Kasumi-1 (cell line): ENCODE measurements at places on chromosomes 2 and 18.

GRCh38 chr2:103823847-103824246 lies 1030.1 kb upstream of the POU3F3 start:
- no peak for DNase-seq

DNA sequence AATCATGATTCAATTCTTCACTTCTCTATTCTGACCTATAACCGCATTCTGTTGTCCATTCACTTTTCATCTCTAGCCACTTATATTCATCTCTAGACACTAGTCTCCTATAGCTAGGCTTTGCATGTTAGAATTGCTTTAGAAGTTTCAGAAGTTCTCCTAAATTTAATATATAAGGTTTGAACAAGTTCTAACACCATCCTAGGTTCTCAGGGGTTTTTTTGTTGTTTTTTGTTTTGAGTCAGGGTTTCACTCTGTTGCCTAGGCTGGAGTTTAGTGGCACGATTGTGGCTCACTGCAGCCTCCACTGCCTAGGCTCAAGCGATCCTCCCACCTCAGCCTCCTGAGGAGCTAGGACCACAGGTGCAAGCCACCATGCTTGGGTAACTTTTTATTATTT lies 19.9 kb downstream of the WDSUB1 start:
- no peak for DNase-seq

- DNase-seq, result no peak
These were observed 46.9 kb upstream of the KCNH7 start for GRCh38 chr2:162885281-162886070.

DNA sequence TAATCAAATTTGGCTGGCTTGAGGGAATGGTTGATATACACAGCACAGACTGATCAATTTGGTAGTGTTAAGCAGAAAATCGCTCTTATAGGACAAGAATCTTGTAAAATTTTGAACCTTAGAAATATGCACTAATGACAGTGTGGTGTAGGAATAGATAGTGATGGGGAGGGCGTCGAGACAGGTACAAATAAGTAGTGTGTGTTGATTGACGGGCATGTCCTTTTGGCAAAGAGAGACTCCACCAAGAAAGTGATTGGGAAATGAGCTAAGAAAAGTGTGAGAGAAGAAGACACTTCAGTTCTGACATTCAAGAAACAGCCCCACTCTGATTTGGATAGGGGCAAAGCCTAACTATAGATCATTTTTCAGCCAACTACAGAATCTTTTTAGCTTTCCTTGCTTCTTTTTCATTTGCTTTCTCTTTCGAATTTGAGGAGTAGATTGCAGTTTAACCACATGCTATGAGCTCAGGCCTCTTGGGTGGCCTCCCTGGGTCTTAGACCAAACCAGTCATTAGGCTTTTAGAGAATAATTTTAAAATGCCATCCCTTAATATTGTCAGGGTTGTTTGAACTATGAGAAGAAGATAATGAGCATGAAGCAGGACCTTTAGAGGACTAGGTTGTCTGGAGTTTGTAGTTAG lies 127.1 kb downstream of the CERS6 start:
- DNase-seq, result no peak

GRCh38 chr2:82320296-82320695 lies 2015.7 kb upstream of the LRRTM1 start:
- no peak for DNase-seq

DNA sequence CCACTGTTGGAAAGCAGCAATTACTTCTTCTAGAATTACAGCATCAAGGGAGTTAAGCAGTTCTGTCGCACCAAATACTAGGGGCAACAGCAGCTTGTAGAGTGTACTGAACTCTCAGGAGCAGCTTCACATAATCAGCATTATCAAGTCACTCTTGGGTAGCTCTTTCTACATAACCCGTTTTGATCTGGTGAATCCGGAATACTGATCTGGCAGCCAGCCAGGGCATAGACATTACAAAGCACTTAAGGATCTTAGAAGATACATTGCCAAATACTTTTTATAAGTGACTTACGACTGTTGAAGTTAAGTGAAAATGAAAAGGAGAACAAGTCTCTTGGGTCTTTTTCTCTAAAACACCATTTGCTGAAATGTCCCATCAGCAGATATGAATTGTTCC lies 73.2 kb upstream of the NETO1 start:
- DNase-seq, result no peak

GRCh38 chr18:3332376-3332775 lies 70.4 kb downstream of the MYL12B start:
- no peak for DNase-seq

- no peak for DNase-seq
These were observed 99.6 kb upstream of the TNP1 start for GRCh38 chr2:216959433-216959832.

DNA sequence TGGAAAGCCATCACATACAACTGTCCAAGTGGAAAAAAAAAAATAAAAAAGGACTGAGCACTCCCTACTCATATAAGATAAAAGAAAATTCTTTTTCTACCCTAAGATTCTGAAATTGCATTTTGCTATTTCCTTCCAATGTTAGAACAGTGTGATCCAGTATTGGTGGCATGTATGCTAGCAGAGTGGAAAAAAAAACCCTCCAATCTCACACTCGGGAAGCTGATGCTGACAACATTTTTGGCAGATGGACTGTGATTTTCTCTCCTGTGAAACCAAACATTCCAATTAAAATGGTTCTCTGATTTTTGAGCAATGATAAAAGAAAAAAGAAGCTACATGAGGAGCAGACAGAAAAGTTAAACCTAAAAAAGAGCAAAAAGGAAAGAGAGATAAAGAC lies 419.8 kb downstream of the DPP10 start:
- DNase-seq, result no peak

GRCh38 chr2:101231937-101232730 lies 20.6 kb upstream of the CNOT11 start:
- no peak for DNase-seq

- no peak for DNase-seq
These were observed 106.9 kb downstream of the GFPT1 start for GRCh38 chr2:69279931-69280681.

GRCh38 chr18:52451851-52452250 lies 111.9 kb downstream of the DCC start:
- DNase-seq, result no peak

- DNase-seq, result no peak
These were observed 139.8 kb downstream of the LTBP1 start for GRCh38 chr2:33086400-33087015.

DNA sequence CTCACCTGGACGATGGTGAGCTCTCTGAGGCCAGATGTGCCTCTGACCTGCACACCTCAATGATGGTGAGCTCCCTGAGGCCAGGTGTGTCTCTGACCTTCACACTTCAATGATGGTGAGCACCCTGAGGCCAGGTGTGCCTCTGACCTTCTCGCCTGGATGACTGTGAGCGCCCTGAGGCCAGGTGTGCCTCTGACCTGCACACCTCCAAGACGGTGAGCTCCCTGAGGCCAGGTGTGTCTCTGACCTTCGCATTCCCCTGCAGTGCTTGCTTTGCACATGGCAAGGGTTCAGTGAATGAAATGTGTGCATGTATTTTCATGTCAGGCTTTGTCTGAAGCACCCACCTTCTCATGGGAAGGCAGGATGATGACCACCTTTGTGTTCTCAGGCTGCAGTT lies 95.5 kb downstream of the PTGR3 start:
- no peak for DNase-seq

DNA sequence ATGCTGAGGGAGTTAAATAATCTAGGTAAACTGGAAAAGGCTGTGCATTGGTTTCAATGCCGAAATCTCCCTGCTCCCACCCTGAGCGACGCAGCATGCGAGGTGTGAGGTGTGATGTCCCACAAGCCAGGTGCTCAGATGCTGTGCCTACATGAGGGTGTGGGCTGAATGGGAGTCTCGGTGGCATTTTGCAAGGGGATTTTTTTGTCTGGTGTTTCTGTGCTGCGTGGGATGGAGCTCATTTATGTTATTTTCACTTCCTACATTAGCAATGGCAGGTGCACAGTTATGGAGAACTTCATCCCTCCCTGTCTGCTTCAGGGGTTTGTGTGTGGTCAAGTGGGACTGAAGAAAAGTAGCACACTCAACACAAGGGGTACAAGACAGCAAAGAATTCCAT lies 110.2 kb upstream of the CCDC68 start:
- no peak for DNase-seq

- no peak for DNase-seq
These were observed 87.5 kb upstream of the RASGRP3 start for GRCh38 chr2:33388996-33389395.

DNA sequence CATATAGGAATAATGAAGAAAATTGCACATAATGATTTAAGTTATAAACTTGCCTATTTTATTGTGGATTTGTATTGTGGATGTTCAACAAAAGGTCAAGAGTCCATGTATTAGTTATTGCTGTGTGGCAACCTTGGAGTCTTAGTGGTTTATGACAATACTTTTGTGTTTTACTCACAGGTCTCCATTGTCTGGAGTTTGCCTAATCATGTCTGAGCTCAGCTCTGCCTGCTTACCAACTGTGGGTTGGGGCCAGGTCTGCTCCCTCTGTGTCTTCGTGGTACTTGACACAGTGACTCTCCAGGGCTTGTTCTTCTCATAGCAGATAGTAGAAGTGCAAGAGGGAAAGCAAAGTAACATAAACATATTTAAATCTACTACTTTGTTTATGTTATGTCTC lies 382.5 kb downstream of the CBLN2 start:
- DNase-seq, result no peak

DNA sequence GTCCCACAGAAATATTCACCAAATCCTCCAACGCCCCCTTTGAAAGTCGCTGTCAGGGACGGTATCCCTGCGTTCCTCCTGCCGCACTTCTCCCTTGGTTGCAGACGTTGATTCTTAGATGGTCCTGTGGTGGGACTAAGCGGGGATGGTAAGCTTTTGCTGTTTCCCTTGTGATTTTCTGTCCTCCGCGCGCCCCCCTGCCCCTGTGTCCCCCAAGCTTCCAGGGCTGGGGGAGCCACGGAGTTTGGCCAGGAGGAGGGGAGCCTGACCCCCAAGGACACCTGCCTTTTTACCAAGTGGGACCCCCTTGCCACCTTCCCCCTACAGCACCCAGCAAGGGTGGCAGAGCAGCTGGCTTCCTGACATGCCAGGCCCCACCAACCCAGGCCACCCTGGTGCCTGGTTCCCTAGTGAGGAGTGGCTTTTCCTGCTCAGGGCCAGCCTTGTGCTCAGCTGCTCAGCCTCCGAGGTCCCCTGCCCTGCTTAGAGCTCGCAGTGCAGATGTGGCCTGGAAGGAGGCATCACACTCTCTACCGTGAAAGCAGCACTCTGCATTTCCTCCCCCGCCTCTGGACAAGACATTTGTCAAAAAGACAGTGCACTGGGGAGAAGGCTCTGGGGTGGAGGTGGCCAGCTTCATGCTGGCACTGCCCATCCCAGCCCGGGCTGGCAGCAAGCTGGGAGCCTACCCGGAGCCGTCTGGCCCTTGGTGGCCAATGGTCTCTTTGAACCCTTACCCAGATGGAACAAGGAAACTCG lies 49.4 kb downstream of the TWIST2 start:
- DNase-seq, result no peak

DNA sequence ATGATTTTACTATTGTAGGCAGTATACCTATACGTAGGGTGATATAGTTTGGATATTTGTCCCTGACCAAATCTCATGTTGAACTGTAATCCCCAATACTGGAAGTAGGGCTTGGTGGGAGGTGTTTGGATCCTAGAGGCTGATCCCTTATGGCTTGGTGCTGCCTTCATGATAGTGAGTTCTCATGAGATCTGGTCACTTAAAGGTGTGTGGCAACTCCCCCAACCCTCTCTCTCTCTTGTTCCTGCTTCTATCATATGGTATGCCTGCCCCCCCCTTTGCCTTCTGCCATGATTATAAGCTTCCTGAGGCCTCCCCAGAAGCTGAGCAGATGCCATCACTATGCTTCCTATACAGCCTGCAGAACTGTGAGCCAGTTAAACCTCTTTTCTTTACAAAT lies 1.7 kb upstream of the SERPINB10 start:
- DNase-seq, result no peak

DNA sequence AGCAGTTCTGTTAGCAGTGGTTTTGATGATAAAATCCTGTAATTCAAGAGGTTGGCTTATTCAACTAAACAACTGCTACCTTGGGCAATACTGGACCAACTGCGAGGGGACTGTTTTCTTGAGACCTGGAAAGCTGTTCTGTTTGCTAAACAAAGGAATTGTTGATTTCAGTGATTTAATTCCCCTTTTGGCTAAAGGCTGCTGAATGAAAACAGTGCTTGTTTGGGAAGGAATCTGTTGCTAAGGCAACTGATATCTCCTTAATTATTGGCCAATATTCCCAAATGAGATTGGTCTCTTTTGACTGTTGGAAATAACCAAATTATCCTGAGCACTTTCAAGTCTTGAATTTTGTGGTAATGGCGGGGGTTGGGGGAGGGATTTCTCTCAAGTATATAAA lies 136.8 kb downstream of the CAMKMT start:
- no peak for DNase-seq

DNA sequence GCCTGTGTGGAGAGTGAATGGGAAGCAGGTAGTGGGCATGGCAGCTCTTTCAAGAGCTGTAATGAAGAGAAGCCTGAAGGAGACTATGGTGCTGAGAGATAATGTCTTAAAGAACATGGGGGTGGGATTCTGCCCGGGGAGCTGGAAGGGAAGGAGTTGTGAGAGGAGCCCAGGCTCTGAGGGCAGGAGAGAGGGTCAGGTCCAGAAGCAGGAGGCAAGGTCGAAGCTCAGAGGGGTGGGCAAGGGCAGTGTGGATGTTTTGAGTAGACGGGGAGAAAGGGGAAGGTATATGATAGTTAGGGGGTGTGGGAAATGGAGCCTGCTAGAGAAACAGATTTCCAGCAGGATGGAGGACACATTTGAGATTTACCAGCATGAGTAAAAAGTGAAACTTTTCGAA lies 2.1 kb downstream of the CAPN10 start:
- DNase-seq, result no peak

- peak; percentile 10 for DNase-seq
These were observed 357.3 kb upstream of the SLC8A1 start for GRCh38 chr2:40809156-40809555.

DNA sequence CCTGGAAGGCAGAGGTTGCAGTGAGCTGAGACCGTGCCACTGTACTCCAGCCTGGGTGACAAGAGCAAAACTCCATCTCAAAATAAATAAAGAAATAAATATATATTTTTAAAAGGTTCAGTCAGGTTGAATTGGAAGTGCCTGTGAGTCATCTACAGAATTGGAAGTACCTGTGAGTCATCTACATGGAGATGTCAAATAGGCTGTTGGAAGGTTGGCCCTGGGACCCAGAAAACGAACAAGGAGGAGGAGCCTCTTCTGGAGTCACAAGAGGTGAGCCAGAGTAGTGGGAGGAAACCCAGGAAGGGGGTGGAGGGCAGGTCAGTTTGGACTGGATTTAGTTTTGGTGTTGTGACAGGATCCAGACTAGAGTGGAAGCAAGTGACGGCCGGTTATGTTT lies 15.2 kb upstream of the SCYGR1 start:
- no peak for DNase-seq

GRCh38 chr18:39347701-39348100 lies 1782.1 kb upstream of the CELF4 start:
- DNase-seq, result no peak

GRCh38 chr2:27442920-27443282 lies 720 bp downstream of the KRTCAP3 start:
- no peak for DNase-seq

- DNase-seq, result no peak
These were observed 1263.4 kb downstream of the DSC3 start for GRCh38 chr18:29779096-29779495.

GRCh38 chr18:44134447-44134846 lies 546.2 kb upstream of the SETBP1 start:
- DNase-seq, result no peak
